Natural killer cell treated with Interleukin-12 subunit alpha and Interleukin-12 subunit beta and Interleukin-15 and Interleukin-18, amount 100 ng/mL, for 72 hours (primary cell): ENCODE measurements at places on chromosomes 5 and 9.

- DNase-seq, result no peak
Measured at GRCh38 chr5:65769539-65769938, 47.5 kb downstream of the NLN start.

GRCh38 chr9:21788752-21789151, 13.7 kb upstream of the MTAP start:
- no peak for DNase-seq

GRCh38 chr9:94771096-94771495, 44.6 kb downstream of the AOPEP start:
- no peak for DNase-seq

DNA sequence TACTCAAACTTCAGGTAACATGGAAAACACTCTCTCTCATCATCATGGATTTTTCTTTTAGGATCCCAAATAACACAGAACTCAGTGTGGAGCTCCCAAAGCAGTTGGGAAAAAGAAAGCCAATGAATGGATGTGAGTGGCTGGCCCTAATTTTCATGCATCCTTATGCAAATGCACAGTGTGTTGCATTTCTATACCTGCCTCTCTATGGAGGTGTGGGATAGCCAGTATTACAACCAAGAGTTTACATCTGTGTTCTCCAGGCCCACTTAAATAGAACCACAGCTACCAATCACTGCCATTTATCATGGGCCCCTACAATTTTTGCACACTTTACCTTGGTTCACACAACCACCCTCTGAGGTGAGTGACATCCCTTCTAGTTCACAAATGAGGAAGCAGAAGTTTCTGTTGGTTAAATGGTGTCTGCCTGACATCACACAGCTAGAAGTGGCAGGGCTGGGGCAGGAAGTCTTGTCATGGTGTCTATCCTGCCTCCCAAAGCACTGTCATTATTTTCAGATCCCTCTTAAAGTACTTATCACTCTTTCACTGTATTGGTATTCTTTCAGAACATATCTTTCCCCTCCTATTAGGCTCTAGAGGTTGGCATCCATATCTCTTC, 17.3 kb downstream of the MAMDC2 start:
- no peak for DNase-seq

DNA sequence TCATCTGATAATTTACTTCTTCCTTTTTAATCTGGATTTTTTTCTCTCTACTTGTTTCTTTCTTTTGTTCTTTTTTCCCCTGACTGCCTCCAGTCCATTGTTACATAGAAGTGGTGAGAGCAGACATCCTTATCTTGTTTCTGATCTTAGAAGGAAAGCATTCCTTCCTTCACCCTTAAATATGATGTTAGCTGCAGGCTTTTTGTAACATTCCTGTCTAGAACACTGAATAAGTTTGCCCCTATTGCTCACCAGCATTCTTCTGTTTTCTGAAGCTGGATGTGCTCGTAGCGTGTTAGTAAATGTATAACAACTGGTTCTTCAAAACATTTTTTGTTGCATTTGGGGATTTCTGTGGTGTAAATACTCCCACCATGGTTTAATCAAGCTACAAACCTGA, 136.7 kb upstream of the NFIL3 start:
- DNase-seq, result no peak

DNA sequence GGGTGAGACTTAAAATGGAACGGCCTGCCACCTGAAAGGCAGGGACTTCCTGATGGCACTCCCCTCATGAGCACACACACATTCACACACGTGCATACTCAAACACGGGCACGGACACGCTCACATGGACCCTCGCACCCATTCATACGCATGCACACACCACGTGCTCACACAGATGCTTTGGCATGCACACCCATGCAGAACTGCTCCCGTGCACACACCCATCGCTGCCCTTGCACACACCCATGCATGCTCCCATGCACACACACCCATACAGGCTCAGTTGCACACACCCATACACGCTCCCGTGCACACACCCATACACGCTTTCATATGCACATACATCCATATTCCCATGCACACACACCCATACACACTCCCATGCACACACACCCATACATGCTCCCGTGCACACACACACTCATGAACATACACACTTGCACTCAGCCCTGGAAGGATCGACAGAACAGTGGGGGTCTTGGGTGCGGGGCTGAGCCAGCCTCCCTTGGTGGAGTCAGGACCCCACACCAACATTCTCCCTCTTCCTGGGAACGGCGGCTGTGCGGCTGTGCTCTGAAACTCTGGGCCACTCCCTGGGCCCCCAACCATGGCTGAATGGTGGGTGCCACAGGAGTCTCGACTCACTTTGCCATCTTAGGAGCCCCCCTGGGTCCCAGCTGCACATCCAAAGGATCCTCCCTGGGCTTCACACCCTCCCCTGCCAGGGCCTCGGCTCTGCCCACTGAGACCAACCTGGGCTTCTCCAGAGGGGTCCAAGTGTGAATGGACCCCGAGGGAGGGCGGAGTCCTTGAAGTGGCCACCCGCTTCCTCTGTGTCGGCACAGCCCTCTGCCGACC, 115.2 kb downstream of the RXRA start:
- DNase-seq, result no peak

DNA sequence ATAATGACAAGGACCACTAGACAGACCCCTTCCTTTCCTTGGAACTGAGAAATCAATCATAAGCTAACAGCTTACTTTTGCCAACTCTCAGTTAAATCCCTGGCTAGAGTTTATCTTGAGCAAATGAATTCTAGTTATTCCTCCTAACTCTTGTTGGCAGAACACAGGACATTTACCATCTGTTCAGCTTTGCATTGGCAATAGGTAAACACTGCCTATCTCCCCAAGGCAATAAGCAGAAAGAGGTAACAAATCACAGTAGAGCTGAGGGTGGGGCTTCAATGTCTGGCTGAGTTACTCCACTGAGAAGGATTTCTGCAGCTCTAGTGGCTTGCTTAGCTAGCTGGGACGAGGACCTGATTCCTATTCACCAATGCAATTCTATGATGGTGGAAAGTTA, 503.3 kb upstream of the GRIA1 start:
- DNase-seq, result no peak

DNA sequence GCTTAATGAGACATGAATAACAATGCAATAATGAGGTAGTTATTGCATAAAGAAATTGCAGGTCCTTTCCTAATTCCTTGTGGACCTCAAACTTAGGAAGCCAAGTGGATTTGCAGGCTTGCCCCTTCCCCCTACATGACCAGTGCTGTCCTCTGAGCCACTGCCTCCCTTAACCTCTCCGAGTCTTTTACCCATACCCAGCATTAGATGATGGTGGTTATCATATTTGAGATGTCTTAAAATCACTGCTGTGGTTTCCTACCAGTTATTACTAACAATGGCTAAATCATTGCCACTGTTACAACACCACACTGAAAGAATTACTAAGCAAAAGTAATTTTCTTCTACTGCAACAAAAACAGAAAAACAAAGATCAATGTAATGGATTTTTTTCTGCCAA, 170.8 kb downstream of the EDIL3 start:
- no peak for DNase-seq

GRCh38 chr9:20987521-20987920, 43.9 kb downstream of the HACD4 start:
- no peak for DNase-seq

- no peak for DNase-seq
Measured at GRCh38 chr9:22809371-22809770, 362.7 kb downstream of the DMRTA1 start.

DNA sequence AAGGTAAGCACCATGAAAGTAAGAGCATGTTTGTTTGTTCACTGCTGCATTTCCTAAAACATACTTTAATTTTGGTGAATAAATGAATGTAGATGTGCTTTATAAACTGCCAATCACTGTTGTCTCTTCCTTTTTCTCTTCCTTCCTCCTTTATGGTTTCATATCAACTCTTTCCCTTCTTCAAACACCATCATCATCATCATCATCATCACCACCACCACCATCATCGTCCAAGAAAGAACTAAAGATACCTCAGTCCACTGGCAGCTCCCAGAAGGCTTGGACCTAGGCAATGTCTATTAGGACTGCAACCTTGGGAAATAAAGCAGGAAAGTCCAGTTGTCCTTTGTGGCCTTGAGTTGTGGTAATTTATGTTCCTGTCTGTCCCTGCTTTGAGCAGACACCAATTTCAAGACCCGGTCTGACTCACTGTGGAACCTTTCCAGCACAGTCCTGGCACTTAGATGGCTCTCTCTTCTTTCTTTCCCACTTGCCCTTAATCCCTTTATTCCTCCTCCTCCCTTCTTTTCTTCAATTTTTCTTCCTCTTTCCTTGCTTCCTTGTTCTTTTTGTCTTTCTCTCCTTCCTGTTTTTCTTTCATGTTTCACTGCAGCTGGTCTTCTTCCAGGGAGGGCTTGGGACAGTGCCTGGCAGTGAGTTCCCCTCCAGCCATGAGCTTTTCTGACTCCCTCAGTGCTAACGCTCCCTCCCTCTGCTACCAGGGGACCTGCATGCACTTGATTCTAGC, 99.3 kb downstream of the ANGPTL2 start:
- no peak for DNase-seq

GRCh38 chr9:132798817-132799790, 79.0 kb downstream of the AK8 start:
- no peak for DNase-seq

DNA sequence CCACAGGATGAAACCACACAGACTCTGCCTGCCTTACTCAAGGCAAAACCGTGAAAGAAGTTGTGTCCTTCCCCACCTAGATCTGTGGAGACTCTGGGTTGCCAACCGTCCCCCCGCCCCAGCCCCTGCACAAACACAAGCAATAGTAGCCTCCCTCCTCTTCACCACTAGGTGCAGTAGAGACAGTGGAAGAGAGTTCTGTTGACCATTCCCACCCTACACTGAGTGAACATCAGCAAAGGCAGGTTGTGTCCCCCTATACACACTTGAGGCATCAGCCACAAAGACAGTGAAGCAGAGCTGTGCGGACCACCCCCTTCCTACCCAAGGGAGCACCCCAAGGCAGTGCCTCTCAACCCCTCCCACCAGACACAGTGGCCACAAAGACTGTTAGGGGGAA, 223.7 kb upstream of the NFIL3 start:
- no peak for DNase-seq

DNA sequence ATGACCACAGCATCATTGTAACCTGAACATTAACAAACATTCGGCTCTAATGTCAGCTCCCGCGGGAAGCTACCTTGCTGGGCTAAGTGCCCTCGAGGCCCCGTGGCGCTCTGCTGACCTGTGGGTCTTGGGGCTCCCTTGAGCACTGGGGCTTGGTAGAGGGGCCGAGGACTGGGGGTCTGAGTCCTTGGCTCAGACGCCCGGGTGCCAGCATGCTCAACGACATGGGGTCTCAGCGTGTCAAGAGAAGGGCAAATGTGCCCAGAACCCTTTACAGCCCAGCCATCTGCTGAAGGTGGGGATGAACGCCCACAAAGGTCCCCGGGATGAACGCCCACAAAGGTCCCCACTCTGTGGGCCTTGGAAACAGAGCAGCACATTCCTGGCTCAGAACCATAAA, 39.7 kb upstream of the SARDH start:
- DNase-seq, result no peak

GRCh38 chr5:78929833-78930232, 55.3 kb downstream of the ARSB start:
- DNase-seq, result no peak

- DNase-seq, result no peak
Measured at GRCh38 chr9:110187126-110187525, 20.8 kb downstream of the C9orf152 start.

DNA sequence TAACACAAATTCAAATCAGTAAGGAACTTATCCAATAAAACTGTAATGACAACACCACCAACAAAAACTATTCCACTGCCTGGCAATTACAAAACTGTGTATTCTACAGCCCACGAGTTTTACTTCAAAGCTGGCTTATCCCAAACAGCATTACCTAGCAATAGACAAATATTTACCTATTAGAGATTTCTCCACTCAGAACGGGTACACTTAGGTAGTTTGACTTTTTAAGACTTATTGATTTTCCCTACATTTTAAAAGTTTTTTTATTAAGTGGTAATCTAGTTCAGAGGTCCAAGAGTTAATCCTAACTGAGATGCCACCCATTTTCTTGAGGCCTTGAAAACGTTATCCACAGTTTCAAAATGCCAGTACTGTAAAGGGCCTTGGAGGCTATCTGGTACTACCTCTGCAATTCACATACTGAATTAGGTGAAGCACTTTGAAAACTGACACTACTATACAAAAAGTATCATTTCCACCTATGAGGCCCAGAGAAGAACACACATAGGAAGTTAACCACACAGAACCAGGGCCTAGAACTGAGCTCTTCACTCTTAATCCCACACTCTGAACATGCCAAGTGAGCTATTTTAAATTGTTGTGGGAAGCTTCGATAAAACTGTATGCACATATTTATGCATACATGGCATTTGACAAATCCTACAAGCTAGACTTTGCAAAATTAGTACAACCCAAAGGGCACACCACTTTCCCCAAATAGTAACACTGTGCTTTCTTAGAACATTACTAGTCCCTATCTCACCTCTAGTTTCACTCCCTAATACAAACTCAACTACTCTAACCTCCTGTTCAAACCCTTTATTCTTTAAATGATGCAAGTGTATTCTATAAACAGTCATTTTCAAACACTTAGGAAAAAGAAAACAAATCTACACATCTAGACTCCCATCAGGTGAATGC, 2.1 kb downstream of the NADK2 start:
- DNase-seq, result no peak

DNA sequence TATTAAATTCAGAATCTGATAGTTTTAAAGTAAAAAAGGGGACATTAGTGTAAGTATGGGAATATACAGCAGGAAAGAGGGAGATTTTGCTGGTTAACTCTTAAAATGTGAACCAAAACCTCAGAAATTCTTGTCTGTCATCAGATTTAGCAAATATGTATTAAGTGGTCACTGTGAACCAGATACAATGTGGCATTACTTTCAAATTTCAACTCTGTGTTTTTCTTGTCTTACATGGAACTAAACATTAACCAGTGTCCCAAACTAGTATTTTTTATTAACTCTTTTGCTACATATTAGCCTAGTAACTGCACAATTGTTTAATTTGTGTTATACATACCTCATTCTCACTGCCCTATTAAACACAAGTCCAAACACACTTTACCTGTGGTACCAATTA, 259.9 kb upstream of the RASA1 start:
- no peak for DNase-seq

- DNase-seq, result no peak
Measured at GRCh38 chr9:84224246-84224645, 116.3 kb downstream of the SLC28A3 start.
